ENCODE measurements at places on chromosomes 13 and 19. TPM values are rescaled to one million over a fixed set of nuclear protein-coding genes. Genes with fewer than 3 reads are reported as not detected.
A peak's percentile ranks its signal among the peaks of the same experiment; 100 is the strongest.

GRCh38 chr13:66443926-66444325 is 786.2 kb downstream of the PCDH9 start:
- DNase-seq: no peak

- no peak for DNase-seq
Observed at GRCh38 chr13:47999973-48000372, 1.1 kb downstream of the SUCLA2 start.

Gene SIGLEC12
- total RNA-seq: not detected

DNA sequence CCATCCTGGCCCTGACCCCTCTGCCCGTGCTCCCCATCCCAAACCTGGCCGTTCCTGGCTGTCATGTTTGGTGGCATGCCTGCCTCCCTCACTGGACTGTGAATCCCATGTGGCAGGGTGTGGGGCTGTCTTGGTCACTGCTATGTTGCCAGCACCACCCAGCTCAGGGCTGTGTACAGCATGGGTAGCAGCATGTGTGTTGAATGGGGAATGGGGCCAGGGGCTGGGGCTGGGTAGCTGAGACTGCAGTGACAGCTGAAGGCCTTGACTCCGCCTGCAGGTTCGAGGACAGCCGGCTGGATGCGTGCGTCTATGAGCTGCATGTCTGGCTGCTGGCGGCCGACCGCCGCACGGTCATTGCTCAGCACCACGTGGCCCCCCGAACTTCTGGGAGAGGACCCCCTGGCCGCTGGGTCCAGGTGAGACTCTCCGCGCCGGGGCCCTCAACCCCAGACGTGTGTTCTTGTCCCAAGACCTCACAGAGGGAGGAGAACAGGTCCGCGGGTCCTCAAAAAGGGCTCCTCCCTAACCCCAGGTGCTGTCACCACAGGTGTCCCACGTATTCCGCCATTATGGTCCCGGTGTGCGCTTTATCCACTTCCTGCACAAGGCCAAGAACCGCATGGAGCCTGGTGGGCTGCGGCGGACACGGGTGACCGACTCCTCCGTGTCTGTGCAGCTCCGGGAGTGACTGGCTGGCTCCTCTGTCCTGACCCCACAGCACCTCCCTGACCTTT is 3.5 kb downstream of the NCCRP1 start:
- no peak for DNase-seq

DNA sequence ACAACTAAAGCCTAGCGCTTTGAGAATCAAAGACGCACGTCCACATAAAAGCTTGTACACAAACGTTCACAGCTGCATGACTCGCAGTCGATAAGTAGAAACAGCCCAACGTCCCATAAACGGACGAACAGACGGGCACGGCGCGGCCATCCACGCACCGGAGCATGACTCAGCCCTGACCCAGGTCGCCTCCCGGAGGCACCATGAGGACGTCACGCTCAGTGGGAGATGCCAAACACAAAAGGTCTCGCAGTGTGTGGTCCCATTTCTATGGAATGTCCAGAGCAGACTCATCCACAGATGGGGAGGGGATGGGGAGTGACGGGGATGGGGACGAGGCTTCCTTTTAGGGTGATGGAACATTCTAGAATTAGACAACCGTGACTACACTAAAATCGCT is 9.4 kb downstream of the POLRMT start:
- no peak for DNase-seq

GRCh38 chr19:18737954-18738351 is 53.2 kb downstream of the COMP start:
- no peak for DNase-seq

DNA sequence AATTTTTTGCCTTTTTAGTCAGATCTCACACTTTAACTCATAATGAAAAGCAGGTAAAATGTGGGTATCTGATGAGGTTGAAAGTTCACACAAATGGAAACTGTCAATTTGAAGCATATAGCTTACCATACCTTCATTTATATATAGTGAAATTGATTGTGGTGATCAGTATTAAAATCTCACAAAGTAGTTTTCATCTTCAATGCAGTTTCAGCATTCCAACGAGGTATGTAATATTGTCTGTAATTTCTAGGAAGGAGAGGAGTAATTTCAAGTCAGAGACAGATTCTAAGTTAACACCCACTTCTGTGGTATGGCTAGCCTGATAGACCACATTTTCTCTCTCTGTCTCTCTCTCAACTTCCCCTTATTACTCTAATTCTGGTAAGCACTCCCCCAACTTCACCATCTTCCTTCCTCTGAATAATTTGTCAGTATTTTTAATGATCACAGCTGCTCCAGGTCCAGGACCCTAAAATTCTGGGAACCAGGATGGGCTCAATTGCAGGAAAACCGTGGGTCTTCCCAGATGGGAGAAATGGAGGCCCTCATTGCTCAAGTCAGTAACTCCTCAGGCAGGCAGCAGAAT is 455.7 kb downstream of the FGF9 start:
- DNase-seq: no peak

GRCh38 chr19:42279155-42279901 is 10.3 kb downstream of the CIC start:
- no peak for DNase-seq

Gene ZNF99
- total RNA-seq: not detected

- no peak for DNase-seq
Observed at GRCh38 chr19:30171138-30171635, 201.0 kb upstream of the ZNF536 start.

DNA sequence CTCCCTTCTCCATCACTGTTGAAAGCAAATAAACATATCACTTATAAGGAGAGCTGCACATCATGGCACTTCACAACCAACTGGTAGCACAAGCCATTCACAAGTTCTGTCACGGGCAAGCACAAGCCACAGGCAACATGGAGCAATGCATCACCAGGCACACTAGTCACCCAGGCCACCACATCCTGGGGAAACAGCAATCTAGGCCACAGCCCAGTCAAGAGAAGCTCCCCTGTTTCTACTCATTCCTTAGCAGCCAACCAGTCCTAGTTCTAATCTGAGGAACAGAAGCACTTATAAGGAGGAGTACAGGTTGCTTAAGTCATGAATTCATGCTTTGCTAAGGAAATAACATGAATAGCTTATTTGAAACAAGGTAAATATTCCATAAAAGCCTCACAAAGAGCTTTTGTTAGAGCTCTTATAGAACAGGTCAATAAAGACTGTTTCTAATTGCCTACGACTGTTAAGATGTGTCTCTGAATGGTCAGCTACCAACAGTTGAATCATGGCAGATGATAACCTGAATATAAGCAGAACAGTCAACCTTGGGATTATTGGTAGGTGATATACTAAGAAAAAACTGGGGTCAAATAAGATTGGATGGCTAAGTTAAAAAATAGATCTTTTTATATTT is 169.0 kb downstream of the TBC1D4 start:
- DNase-seq: peak; percentile 8

DNA sequence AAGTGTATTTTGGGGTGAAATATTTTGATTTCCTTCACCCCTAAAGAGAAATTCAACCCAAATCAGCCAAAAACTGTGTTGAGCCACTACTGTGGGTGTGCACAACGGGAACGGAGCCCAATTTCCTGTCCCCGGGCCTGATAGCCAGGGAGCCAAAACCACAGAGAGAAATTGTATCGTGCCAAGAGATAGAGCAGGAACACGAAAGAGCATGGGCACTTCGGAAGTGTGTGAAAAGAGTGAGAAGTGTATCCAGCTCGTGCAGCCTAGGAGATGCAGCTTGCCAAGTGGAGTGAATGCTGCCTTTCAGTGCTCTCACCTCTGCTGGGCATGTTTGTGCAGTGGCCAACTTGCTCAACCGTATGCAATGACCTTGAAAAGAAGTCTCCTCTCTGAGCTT is 19.4 kb upstream of the PLEKHF1 start:
- no peak for DNase-seq

Gene SLITRK5
- total RNA-seq: under 0.01 TPM

GRCh38 chr13:50587645-50588373 is 255.7 kb downstream of the DLEU7 start:
- no peak for DNase-seq

Gene CD70
- total RNA-seq: not detected

Gene KLF1
- total RNA-seq: not detected

Gene ZNF471
- total RNA-seq: 2.2 TPM

GRCh38 chr13:97366172-97366688 is 67.7 kb upstream of the RAP2A start:
- DNase-seq: no peak

GRCh38 chr19:49119411-49120324 is at the start of gene PPFIA3:
TSS of gene PPFIA3 (plus strand) at chr19:49119544. CDS start at chr19:49127874, 8,330 bp downstream.
- peak; percentile 35 for DNase-seq

DNA sequence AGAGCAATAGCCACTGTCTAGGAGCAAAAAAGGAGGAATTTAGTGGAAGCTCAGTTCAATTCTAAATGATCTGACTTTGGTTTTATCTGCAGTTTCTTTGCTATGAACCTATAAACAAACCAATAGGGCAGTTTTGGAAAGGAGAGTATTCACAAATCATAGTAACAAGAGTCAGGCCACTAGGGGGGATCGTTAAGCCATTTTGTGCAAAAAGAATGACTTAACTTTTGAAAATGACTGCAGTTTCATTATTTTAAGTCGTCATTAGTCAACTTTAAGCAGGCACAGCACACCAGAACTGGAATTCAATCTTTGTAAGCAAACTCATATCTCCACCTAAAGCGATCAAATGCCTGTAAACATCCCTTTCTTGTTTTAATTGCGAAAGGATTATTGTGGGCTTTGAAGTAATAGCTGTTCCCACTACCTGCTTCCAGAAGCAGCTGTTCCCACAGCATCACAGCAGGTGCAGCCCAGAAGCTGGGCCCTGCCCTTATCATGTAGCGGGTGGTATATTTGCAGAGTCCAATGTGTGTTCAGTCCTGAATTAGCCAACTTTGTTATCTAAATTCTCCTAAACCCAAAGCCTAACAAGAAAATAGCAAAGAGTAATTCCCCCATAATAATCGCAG is 51.5 kb downstream of the SOX21 start:
- DNase-seq: no peak

Gene FGF22
- total RNA-seq: 0.49 TPM

GRCh38 chr13:98174307-98174706 is 2.8 kb downstream of the RNF113B start:
- DNase-seq: no peak

Gene SIGLEC9
- total RNA-seq: 0.36 TPM

Measured in CD4-positive, alpha-beta T cell (primary cell).